Inflammatory macrophage treated with lipopolysaccharide for 1 hour (primary cell): ENCODE measurements at places on chromosomes 7 and 10.

GRCh38 chr7:100837099-100837836 lies 9.9 kb upstream of the EPHB4 start:
- peak; percentile 77 for DNase-seq

DNA sequence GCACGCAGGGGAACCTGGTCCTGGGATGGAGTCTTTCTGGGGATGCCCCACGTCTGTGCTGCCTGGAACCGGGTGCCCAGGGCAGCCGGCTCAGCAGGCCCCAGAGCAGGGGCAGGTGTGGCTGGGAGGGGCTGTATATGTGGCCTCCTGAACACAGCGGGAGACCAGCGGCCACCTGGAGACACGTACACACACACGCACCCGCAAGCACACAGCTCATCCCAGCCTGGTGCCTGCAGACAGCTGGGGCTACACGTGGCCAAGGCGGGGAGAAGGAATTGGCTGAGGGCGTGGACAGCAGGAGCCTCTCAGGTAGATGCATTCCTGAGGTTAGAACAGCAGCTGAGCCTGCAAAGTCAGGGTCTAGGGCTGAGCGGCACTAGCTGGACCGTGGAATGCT lies 14.0 kb downstream of the ADAM8 start:
- no peak for DNase-seq

DNA sequence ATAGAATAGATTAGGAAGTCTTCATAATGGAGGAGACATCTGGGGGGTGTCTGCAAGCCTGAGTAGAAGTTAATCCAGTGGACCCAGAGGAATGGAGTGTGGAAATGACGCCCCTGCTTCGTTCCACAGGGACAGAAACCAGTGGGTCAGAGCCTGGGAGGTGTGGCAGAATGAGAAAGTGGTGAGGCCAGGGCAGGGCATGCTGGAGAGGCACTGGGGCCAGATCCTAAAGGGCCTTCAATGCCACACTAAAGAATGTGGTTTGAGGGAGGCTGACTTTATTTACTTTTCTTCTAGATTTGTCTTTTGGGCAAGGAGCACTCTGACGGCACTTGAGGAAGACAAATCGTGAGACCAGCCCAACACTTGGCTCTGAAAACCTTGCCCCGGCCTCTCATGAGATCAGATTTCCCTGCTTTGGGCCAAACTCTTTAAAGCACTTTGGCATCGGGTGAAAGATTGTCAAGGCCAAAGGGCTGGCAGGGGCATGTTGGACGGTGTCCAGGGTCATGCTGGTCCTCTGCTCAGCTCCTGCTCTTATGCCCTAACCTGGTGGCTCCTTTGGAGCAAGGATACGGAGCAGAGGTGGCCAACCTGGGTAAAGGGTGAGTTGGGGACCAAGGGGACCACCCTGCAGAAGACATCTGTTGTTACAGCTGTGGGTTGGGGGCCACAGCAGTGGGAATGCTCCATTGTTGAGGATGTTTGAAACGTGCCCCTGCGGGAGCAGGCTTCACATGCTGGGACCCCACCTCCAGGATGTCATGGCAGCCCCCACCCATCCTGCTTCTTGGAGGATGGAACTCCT lies 157.0 kb upstream of the ZMIZ1 start:
- DNase-seq: no peak

- DNase-seq: no peak
These were observed 691.3 kb downstream of the SORCS1 start for GRCh38 chr10:106473129-106473685.

- DNase-seq: no peak
These were observed 344.5 kb downstream of the PCLO start for GRCh38 chr7:82818171-82818570.

GRCh38 chr7:2016021-2016631 lies 216.6 kb downstream of the MAD1L1 start:
- DNase-seq: no peak

DNA sequence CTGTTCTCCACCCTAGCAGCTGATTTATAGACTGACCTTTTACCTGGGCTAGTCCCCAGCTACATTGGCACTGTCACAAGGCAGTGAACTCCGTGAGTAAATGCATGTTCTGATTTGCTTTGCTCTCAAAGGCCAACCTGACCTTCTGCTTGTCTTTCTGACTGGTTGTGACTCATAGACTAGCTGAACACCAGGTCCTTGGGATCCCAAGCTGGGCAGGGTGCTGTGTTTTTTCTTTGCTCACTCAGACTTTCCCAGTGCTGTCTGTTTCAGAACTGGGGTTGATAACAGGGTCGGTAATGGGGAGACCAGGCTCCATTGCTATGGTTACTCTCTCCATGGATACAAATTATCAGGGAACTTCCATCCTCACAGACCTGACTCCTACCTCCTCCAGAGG lies 35.0 kb downstream of the EVX1 start:
- DNase-seq: no peak
